ENCODE measurements at places on chromosomes 16 and 17.
A peak's percentile ranks its signal among the peaks of the same experiment; 100 is the strongest.

- peak; percentile 24 for ATAC-seq
These were observed 198.1 kb downstream of the ENGASE start for GRCh38 chr17:79272666-79273219.

DNA sequence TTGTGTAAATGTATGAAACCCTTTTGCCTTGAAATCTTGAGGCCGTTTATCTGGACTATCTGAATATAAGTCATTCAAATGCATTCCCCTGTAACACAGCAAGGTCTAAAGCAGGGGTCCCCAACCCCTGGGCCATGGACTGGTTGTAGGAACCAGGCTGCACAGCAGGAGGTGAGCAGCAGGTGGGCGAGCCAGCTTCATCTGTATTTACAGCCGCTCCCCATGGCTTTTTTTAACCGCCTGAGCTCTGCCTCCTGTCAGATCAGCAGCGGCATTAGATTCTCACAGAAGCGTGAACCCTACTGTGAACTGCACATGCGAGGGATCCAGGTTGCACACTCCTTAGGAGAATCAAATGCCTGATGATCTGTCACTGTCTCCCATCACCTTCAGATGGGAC, 24.1 kb downstream of the DNAH3 start:
- no peak for ATAC-seq

DNA sequence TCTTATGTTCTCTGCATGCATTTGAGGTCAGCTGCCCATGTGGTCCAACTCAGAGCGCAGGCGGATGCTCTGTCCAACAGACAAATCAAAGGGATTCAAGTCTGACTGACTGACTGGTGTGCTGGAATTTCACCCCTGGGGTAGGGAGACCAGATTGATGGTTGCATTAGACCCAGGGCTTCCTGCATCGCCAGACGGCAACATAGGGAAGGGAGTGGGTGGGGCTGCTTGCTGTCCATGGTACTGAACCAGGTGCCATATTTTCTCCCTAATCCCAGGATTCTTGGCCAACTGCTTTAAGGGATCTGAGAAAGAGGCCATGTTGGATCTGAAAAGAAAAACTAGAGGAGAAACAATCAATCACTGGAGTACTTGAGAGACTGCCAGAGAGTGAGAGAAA, 332.0 kb downstream of the XYLT1 start:
- no peak for ATAC-seq

DNA sequence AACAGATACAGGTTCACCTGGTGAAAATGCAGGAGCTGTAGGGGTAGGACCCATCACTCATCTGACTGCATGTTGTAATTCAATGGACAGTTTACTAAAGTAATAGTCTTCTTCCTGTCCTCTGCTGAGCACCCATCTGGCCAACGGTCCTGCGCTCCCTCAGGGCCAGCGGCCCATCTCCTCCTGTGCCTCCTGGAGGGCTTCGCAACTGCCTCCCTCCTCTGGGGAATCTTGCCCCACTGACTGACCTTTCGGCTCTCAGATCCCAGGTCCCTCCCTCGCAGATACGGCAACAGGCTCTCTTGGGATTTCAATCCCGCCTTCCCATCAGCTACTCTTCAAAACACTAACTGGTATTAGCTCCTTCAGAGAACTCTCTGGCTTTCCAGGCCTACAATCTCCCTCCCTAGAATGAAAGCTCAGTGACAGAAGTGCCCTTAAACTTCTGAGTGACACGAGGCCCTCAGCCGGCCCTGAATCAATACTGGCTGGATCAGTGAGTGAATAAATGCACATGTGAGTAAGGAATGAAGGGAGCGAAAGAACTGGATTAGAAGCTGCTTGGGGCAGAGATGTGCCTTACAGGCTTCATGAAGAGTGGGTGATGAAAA, 1.3 kb downstream of the PEMT start:
- ATAC-seq: no peak

DNA sequence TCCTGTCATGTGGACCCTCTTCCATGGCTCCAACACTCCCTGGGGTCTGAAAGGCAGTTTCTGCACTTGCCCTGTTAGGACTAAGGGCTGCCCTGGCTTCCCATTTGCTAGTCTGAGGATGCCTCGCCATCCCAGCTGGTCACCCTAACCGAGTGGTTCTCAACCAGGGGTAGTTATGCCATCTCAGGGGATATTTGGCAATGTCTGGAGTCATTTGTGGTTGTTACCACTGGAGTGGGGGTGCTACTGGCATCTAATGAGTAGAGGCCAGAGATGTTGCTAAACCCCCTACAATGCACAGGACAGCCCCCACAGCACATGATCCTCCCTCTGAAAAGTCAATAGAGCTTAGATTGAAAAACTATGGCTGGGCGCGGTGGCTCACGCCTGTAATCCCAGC, 26.9 kb upstream of the CDH1 start:
- ATAC-seq: no peak

GRCh38 chr17:28946239-28946638, 5.1 kb downstream of the PHF12 start:
- ATAC-seq: no peak

GRCh38 chr17:77649717-77650211, 308.7 kb upstream of the TNRC6C start:
- ATAC-seq: 0 out of 3 replicates have a peak, but pooled peaks have one; percentile 28

DNA sequence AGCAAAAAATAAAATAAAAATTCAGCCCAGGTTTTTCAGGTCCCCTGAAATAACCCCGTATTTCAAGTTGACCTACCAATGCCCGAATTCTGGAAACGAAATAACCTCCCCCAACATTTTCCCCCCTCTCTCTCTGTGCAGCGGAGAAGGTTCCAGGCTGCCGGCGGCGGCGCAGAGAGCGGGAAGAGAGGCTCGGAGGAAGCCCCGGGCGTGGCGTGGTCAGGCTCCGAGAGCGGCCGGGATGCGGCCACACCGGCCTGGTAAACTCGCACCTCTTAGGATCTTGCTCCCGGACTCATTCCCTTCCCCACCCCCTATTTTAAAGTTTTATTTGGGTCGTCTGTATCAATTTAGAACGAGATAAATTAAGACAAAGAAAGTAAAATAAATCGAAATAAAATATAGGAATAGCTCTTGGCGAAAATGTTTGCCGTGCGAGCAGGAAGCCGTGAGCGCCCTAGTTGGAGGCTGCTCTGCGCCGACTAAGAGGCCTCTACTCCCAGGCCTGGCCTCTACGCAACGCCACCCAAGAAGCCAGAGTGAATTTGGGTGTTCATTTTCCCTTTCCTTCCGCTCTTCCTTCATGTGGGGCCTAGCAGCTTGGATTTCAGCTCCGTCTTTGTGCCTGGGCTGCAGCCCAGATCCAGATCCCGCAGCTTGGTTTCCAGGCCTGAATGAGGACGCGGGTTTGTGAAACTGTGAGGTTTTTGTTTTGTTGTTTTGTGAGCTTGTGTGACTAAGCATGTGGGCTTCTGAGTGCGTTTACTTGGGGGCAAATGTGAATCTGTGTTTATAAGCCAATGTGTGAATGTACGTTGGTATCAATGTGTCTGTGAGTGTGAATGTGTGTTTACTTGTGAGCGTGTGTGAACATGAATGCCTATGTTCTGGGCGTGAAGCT, 1.5 kb upstream of the HOXB6 start:
- no peak for ATAC-seq

- ATAC-seq: peak; percentile 29
These were observed 93.9 kb downstream of the YPEL2 start for GRCh38 chr17:59425085-59425931.

DNA sequence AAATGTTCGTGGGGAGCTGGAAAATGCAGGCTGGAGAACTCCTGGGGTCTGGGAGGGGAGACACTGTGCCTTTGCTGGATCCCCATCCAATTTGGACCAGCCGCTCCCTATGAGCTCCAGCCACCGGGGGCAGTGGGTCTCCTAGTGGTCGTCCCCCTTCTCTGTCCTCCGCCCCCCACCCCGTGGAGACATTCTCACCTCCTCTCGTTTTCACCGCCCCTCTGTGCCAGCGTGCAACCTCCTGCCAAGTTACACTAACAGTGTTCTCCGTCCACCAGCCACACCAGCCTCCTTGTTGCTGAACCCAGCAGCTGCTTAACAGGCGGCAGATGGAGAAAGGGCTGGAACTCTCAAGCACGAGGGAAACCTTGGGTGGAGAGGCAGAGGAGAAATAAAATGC, 67.4 kb upstream of the SOX9 start:
- ATAC-seq: no peak

DNA sequence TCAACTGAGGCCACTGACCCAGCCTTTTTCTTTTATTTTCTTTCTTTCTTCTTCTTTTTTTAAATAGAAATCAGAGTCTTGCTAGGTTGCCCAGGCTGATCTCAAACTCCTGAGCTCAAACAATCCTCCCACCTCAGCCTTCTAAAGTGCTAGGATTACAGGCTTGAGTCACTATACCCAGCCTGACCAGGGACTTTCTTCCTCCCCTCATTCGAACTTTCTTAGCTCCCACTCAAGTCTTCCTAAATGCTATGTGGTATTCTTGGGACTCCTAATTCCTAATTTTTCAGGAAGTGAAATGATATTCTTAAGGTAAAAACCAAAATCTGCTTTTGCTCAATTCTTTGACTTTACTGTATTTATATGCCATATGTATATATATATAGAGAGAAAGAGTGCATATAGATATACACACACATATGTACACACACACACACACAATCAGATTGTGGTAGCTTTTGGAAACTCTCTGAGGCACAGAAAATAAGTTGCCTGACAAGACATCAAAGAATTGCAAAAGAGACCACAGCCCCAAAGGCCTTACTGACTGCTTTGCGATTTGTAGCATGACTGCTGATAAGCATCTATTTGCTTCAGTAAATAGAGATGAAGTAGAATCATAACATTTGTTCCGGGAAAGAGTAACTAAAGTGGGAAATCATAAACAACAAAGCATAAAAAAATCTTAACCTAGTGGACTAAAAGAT, 9.5 kb upstream of the AMZ2 start:
- ATAC-seq: no peak

GRCh38 chr16:31131416-31131815, 4.1 kb downstream of the PRSS8 start:
- ATAC-seq: no peak

DNA sequence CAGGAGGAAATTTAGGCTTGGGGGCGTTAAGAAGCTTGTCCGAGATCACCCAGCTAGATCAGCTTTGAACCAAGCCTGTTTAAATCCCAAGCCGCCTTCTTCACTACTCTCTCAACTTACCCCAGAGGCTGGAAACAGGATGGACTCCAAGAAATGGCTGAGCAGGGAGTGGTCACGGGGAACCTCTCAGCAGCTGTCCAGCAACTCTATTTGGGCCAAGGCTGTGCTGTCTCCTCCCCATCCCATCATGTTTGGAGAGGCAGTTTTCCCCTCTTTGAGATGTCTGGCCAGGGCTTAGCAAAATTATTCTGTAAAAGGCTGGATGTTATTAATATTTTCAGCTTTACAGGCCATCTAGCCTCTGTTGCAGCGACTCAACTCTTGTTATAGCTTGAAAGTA, 305.7 kb downstream of the RBFOX1 start:
- no peak for ATAC-seq

GRCh38 chr16:47646914-47647313, 185.8 kb downstream of the PHKB start:
- no peak for ATAC-seq

DNA sequence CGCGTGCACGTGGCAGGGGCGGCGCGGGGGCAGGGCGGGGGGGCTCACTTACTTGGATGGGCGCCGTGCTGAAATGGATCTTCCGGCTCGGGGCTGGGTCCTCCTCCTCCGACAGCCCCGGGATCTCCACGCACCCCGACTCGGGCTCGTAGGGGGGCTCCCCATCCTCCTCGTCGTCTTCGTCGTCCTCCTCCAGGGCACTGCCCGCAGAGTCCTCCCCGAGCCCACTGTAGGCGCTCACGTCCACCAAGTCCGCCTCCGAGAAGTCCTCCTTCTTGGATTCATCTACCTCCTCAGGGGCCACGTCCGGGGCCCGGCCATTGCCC, 1.4 kb downstream of the PPP1R9B start:
- ATAC-seq: no peak

GRCh38 chr17:21174713-21175112, 39.2 kb downstream of the TMEM11 start:
- ATAC-seq: peak; percentile 72

- peak; percentile 70 for ATAC-seq
These were observed 8.3 kb downstream of the TFAP4 start for GRCh38 chr16:4264546-4264945.

DNA sequence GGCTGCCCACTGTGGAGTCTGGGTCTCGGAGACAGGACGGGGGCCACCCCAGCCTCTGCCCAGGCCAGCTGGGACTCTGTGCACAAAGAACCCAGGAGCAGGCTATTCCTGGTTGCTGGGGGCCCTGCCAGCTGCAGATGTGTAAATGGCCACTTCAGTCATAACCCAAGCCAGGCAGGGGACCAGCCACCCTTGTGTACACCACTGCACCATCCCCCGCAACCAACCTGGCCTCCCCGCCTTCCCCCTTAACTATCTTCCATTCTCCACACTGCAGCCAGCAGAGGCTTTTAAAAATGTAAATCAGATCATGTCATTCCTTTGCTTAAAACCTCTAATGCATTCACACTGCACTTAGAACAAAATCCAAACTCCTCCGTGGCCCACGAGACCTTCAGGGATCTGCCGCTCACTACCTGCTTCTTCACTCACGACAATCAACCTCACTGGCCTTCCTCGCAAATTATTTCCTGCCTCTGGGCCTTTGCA, 28.3 kb downstream of the RTN4RL1 start:
- ATAC-seq: no peak

DNA sequence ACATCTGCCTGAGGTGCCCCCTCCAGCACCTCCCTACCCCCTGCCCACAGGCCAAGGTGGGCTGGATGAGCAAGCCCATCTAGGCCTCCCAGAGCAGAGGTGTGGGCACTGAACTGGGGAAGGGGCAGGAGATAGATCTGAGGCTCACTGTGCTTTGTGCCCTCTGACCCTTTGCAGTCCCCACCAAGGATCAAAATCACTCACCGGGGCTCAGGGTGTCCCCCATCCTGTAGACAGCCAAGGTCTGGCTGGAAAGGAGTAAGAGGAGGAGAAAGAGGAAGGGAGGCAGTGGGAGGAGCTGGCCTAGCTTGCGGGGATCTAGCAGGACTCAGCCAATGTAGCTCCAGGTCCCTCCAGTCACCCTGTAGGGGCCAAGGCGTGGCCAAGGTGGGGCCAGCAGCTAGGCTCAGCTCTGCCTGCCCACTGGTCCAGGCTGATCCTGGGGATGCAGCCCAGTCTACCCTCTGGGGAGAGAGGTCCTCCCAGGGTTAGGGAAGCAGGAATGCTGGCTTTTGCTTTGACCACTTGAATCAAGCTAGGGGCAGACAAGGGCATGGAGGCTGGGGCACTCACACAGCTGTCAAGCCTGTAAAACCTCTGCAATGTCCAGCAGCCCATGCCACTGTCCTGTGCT, 1.8 kb downstream of the SLC12A4 start:
- ATAC-seq: peak; percentile 14

DNA sequence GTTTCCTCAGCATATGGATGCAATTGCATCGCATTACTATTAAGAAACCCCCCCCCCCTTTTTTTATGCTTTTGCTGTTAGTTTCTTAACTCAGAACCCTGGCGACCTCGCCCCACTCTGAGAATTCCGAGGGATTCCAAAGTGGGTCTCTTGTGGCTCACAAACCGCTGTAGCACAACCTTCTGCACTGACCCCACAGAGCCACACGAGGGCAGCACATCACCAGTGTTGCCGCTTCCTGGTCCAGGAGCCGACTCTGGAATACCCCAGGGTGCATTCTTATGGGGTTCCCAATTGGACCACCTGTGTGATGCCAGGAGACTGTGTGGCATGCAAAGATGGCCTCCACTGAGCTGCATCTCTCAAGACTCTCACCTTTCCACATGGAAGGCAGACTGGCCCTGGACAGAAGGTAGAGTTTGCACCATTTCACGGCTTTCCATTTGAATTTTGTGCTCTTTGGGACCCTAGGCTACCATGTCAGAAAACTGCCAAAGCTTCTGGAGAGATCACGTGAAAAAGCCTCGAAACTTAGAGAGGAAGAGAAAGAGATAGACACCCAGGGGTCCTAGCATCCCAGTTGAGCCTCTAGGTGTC, 432.7 kb upstream of the ASIC2 start:
- ATAC-seq: peak; percentile 80
